ENCODE measurements at places on chromosomes 7 and 10. TPM values are rescaled to one million over a fixed set of nuclear protein-coding genes. Genes with fewer than 3 reads are reported as not detected.

Gene C10orf67
- total RNA-seq: not detected

Gene GPR37
- total RNA-seq: not detected

Gene PPP1R9A
- total RNA-seq: 0.69 TPM

Gene MLXIPL
- total RNA-seq: not detected

Gene OR6V1
- total RNA-seq: not detected

Gene CFAP69
- total RNA-seq: 0.21 TPM

Gene DNA2
- total RNA-seq: 69.0 TPM

- peaks cover 9% of the 10 kb centered on the region for H3K36me3 ChIP-seq
- no peak overlapping the region for H3K4me3 ChIP-seq
- no peak for DNase-seq
- no peak overlapping the region for H3K27ac ChIP-seq
- no peaks in the 10 kb centered on the region for H3K4me1 ChIP-seq
These were observed 139.3 kb downstream of the SLC25A13 start for GRCh38 chr7:96182424-96183158.

DNA sequence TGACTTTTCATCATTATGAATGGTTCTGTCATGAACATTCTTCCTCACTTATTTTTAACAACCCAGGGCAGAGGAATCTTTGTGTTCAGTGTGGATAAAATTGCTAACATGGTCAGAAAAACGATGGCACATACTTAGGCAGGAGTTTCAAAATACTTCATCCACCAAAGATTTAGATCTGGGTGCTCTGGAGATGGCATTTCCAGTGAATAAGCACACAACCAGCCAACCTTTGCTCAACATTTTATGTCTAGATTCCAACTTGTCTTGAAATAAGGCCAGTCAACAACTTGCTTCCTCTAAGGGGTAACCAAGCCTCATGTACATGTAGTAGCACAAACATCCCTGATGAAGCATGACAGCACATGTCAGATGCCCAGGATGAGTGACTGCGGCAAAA lies 33.4 kb upstream of the ADRB1 start:
- no peak overlapping the region for H3K27ac ChIP-seq
- no peaks in the 10 kb centered on the region for H3K4me1 ChIP-seq
- H3K27me3 ChIP-seq: peaks cover 7% of the 10 kb centered on the region
- no peak for DNase-seq
- no peaks in the 10 kb centered on the region for H3K36me3 ChIP-seq
- no peak overlapping the region for H3K4me3 ChIP-seq

GRCh38 chr10:51100221-51100620 lies 25.9 kb downstream of the PRKG1 start:
- no peak for DNase-seq
- no peaks in the 10 kb centered on the region for H3K36me3 ChIP-seq

GRCh38 chr10:6569259-6569658 lies 10.8 kb downstream of the PRKCQ start:
- peak overlapping the region; percentile 69 for H3K27ac ChIP-seq
- H3K36me3 ChIP-seq: peaks cover 10% of the 10 kb centered on the region

DNA sequence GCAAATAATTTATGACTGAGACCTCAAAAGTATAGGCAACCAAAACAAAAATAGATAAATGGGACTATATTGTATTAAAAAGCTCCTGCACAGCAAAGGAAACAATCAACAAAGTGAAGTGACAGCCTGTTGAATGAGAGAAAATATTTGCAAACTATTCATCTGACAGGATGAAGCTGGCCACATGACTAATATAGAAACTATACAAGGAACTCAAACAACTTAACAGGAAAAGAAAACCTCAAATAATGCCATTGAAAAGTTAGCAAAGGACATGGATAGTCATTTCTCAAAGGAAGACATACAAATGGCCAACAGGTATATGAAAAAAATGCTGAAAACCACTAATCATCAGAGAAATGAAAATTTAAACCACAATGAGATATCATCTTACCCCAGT lies 245.1 kb downstream of the STK31 start:
- no peak for DNase-seq
- no peak overlapping the region for H3K27ac ChIP-seq
- H3K27me3 ChIP-seq: peaks cover 7% of the 10 kb centered on the region
- peaks cover 9% of the 10 kb centered on the region for H3K4me1 ChIP-seq
- H3K36me3 ChIP-seq: peaks cover 3% of the 10 kb centered on the region

DNA sequence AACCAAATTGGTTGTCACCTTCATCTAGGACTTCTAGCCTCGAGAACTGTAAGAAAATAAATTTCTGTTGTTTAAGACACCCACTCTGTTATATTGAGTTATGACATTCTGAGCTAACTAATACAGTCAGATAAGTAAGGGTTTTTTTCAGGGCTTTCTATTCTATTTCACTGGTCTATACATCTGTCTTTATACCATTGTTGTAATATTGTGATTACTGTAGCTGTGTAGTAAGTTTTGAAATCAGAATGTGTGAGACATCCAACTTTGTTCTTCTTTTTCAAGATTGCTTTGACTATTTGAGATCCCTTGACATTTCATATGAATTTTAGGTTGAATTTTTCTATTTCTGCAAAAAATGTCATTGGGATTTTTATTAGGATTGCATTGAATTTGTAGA lies 7.5 kb downstream of the IFIT1 start:
- no peak overlapping the region for H3K4me3 ChIP-seq
- no peaks in the 10 kb centered on the region for H3K27me3 ChIP-seq
- H3K36me3 ChIP-seq: no peaks in the 10 kb centered on the region
- no peak overlapping the region for H3K27ac ChIP-seq

DNA sequence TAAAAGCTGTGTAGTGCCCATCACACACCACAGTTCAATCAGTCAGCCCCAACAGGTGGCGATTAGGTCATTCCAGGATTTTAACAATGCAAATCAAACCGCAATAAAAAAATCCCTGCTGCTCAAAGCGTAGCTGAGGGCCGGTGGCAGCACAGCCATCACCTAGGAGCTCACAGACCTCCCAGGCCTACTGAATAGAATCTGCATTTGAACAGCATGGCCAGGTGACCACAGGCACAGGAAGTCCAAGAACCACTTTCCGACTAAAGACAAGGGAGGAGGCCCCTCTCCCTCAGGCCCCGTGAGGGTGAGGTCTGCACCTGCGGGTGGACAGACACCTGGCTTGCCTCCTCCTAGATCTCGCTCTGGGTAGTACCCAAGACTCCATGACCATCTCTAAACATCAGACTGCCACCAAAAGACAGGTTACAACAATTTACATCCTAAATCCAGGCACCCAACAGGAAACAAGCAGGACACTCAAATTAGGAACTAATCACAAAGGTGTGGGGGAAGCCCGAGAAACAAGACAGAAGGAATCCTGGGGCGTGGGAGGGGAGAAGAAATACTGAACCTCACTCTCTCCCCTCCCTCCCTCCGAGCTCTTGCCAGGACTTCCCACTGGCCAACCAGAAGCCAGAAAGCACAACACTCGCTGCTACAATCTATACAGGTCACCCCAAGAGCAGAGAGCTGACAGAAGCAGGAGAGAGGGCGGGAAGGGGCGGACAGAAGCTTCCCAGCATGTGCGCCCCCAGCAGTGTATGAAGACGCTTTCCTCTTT lies 19.2 kb downstream of the GNA12 start:
- H3K27me3 ChIP-seq: no peaks in the 10 kb centered on the region
- H3K36me3 ChIP-seq: no peaks in the 10 kb centered on the region
- no peak for DNase-seq

- no peaks in the 10 kb centered on the region for H3K36me3 ChIP-seq
- peaks cover 5% of the 10 kb centered on the region for H3K27me3 ChIP-seq
- DNase-seq: no peak
- peaks cover 3% of the 10 kb centered on the region for H3K4me1 ChIP-seq
- no peak overlapping the region for H3K27ac ChIP-seq
These were observed 50.5 kb upstream of the HBP1 start for GRCh38 chr7:107118109-107118900.

- no peak overlapping the region for H3K27ac ChIP-seq
- no peak for DNase-seq
- H3K4me3 ChIP-seq: no peak overlapping the region
These were observed 674.3 kb downstream of the INHBA start for GRCh38 chr7:41028580-41028979.

DNA sequence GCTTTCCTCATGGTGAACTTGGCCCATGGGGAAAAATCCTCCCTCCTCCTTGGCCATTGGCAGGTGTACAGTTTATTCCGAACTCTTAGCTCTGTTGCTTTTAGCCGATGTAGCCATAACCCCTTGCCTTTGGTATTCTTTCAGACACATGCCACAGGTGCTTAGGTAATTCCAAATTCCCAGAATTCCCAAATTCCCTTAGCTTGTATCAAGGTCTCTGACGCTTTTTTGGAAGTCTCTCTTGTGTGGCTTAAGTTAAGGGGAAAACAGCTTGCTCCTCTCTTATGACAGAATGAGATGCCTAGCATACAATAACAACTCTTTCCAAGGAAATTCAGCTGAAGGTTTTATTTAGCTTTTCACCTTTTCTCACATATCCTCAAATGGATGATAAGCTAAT lies 68.0 kb downstream of the SUGCT start:
- H3K4me1 ChIP-seq: no peaks in the 10 kb centered on the region
- H3K27me3 ChIP-seq: peaks cover 16% of the 10 kb centered on the region
- H3K36me3 ChIP-seq: no peaks in the 10 kb centered on the region

DNA sequence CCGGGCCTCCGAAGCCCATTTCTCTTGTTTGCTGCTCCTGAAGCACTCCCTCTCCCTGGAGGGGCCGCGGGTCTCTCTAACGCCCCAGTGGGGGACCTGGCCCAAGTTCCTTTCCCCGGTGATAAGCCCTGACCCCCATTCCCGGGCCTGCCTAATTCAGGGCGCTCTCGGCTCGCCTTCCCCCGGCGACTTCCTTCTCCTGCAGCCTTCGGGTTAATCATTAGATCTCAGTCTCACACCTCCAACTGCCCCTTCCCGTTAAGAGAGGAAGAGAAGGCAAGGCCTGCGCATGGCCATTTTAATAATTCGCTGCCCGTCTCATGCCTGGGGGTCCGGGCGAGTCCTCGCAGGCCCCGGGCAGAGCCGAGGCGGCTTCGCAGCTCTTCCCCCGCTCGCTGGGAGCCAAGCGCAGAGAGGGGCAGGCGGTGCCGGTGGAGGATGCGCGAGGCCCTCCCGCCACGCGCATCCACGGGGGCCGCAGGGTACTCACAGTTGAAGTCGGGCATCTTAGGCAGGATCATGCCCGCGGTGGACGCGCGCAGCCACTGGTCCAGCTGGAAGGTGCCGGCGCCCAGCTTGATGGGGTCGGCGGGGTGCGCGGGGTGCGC lies 1.2 kb downstream of the MNX1 start:
- no peak for DNase-seq
- H3K27ac ChIP-seq: no peak overlapping the region
- no peak overlapping the region for H3K4me3 ChIP-seq
- H3K27me3 ChIP-seq: peaks cover 42% of the 10 kb centered on the region

- no peak overlapping the region for H3K27ac ChIP-seq
- no peak for DNase-seq
- H3K36me3 ChIP-seq: no peaks in the 10 kb centered on the region
- no peaks in the 10 kb centered on the region for H3K27me3 ChIP-seq
- no peaks in the 10 kb centered on the region for H3K4me1 ChIP-seq
- H3K4me3 ChIP-seq: no peak overlapping the region
These were observed 253.5 kb downstream of the MAGI2 start for GRCh38 chr7:79199961-79200360.

GRCh38 chr10:44956226-44956625 lies 3.4 kb upstream of the RASSF4 start:
- H3K27me3 ChIP-seq: no peaks in the 10 kb centered on the region
- H3K36me3 ChIP-seq: peaks cover 4% of the 10 kb centered on the region
- no peak overlapping the region for H3K4me3 ChIP-seq
- no peak for DNase-seq

DNA sequence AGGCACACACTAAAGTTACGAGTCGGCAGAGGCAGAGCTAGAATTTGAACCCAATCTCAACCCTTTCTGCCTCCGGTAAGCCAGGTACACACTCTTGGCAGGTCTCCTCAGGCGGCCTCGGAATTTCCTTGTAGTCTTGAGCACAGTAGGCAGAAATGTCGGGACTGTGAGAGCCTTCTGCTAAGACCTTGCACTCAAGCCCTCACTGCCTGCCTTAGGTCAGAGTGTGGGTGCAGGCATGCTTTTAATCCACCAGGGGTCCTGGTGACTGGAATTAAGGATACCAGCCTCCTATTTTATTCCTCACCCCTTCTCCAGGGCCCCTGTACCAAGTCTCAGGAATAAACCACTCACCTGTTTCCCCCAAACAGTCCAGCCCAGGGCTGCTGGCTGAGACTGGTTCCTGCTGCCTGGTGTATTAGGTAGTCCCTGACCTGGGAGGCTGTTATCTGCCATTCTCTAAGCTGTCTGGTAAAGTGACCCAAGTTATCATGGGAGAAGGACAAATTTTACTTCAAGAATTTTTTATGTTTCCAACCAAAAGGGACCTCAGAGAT lies 855 bp downstream of the ATP6V1F start:
- no peak for DNase-seq
- H3K36me3 ChIP-seq: peaks cover 8% of the 10 kb centered on the region
- peak overlapping the region; percentile 92 for H3K4me3 ChIP-seq
- peaks cover 36% of the 10 kb centered on the region for H3K4me1 ChIP-seq

DNA sequence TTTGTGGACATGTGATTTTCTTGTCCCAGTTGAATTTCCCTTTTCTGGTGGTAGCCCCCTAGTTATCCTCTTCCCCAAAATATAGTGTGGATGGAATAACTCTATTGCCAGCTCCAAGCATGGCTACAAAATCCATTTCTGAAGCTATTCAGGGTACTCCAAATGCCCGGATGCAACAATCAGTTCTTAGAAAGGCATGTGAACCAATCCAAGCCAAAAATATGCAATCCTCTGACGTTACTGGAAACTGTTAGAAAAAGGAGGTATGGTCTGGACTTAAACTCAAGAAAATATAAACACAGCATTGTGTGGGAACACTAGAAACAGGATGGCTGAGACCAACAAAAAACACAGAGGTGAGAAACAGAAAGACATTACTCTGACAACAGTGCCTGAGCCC lies 347.0 kb downstream of the GPAM start:
- H3K4me1 ChIP-seq: no peaks in the 10 kb centered on the region
- no peak for DNase-seq
- no peaks in the 10 kb centered on the region for H3K27me3 ChIP-seq
- no peaks in the 10 kb centered on the region for H3K36me3 ChIP-seq

DNA sequence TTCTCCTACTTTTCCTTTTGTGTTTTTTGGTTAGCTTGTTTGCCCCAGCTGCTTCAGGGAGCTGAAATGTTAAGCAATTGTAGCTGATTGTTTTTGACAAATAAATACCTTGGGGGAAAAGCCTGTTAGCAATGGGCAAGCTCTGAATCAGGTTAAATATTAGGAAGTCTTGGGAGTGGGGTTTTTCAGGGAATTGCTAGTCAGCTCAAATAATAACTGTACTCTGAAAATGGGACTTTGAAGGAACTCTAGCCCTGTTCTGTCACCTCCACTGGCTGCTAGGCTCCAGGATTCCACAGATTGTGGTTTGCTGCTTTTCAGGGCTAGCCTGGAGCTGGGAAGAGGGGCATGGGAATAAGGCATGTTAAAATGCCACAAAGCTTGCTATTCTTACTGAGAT lies 39.5 kb downstream of the ADK start:
- DNase-seq: no peak
- H3K27me3 ChIP-seq: no peaks in the 10 kb centered on the region
- peak overlapping the region; percentile 68 for H3K4me3 ChIP-seq
- H3K4me1 ChIP-seq: peaks cover 6% of the 10 kb centered on the region
- H3K36me3 ChIP-seq: no peaks in the 10 kb centered on the region
